HFFc6 (cell line): ENCODE measurements at places on chromosomes 6 and 20.
A peak's percentile ranks its signal among the peaks of the same experiment; 100 is the strongest.

DNA sequence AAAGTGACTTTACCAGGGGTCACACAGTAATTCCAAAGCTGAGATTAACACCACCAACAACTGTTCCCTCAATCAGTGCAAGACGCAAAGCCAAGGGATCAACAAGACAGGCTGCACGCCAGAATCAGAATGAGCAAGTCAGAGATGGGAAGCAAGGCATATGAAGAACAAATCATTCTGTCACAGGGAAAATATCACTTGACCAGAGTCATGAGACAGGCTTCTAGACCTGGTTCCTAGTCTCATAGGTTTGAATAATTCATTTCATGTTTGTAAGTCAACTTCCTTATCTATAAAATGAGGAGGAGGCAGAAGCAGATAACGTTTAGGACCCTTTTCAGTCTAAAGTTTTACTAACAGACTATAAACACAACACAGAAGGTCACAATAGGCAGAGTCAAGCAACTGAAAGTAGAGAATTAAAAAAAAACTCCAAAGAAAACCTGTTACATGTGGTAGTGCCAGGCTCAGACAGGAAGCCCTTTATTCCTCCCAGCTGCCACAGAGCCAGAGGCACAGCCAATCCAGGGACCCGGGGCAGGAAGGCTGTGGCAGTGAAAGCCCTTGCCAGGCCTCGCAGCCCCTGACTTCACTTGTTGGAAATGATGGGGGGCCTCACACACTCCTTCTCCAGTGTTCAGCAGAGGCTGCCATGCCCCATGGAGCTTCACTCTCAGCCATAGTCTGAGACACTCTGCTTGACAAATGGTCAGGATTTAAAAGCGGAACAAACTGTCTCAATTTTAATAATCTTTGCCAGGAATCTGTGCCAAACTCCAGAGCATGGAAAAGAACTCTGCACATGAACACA is 29.2 kb upstream of the DST start:
- DNase-seq = no peak

- DNase-seq = no peak
Observed at GRCh38 chr6:50862176-50862575, 43.5 kb downstream of the TFAP2B start.

DNA sequence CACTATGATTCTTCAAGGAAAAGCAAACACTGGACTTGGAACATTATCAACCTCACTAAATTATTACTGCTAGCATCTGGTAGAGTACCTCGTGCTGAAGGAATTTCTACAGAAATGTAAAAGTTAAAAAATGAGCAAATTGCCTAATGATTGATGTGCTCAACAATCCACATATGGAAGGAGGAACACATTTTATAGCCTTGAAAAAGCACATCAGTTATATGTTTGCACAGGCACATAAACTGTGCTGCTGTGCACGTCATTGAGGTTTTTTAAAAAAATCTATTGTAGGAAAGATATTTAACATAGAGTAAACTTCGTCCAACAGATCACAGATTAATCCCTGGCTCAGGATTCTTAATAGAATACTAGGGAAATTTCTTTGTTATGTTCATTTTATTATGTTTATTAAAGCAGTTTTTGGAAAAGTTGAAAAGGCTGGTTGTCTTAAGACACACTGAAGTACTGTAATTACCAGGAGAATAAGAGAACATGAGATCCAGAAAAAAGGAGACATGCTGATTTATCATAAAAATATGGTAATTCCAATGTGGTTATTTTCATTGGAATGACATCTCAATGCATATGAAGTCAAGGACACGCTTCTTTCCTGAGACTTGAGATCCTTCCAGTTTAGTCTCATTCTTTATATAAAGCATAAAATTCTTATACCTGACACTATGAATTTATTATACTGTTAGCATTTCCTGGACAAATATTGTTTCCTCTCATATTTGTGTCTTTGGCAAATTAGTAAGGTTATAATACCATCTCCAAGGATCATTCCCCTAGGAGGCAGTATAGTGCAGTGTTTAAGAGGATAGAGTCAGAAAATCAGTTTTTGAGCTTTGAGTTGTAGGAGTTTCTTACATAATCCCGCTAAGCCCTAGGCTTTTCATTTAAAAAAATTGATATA is 511.1 kb downstream of the TENT5A start:
- peak; percentile 63 for DNase-seq

DNA sequence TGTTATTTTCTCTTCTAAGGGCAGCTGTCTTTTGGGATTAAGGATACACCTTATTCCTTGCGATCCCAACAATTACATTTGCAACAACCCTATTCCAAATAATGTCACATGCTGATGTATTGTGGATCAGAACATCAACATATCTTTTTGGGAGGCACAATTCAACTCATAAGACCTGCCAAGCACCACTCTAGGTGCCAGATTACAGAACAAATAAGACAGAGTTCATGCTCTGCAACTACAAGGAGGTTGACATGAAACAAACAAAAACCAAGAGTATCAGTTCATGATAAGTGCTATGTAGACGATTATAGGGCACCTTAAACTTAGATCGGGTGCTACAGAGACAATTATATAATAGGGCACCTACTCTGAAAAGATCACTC is 203.2 kb upstream of the SGK1 start:
- no peak for DNase-seq

DNA sequence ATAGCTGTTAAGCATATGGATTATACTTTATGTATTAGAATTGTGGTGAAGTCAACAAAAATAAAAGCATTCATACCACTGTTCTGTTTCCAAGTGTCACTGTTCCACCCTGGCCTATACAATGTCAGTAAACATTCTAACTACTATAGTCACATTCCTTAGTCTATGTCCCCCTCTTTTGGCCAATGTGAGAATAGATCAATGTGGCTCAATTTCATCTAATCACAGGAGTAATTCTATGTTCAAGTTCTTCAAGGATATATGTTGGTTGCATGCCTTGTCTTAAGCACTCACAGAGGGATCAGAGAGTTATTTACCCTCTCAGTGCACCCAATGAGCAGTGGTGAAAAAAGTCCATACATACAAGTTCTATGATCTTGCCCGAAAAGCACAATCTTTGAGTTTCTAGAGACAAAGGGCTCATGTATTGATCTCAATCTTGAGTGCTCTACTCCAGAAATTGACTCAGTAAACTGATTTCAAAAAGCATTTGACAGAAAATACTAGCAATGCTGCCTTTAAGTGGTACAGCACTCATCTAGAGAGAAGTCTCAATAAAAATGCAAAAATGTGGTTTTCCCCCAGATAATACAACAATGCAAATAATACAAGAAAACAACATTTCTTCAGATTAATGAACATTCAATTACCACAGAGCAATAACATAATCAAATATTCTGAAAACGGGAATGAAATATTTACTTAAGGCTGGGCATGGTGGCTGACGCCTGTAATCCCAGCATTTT is 16.5 kb downstream of the SMLR1 start:
- peak; percentile 54 for DNase-seq

GRCh38 chr6:2771079-2771478 is 5.9 kb downstream of the WRNIP1 start:
- DNase-seq = no peak

DNA sequence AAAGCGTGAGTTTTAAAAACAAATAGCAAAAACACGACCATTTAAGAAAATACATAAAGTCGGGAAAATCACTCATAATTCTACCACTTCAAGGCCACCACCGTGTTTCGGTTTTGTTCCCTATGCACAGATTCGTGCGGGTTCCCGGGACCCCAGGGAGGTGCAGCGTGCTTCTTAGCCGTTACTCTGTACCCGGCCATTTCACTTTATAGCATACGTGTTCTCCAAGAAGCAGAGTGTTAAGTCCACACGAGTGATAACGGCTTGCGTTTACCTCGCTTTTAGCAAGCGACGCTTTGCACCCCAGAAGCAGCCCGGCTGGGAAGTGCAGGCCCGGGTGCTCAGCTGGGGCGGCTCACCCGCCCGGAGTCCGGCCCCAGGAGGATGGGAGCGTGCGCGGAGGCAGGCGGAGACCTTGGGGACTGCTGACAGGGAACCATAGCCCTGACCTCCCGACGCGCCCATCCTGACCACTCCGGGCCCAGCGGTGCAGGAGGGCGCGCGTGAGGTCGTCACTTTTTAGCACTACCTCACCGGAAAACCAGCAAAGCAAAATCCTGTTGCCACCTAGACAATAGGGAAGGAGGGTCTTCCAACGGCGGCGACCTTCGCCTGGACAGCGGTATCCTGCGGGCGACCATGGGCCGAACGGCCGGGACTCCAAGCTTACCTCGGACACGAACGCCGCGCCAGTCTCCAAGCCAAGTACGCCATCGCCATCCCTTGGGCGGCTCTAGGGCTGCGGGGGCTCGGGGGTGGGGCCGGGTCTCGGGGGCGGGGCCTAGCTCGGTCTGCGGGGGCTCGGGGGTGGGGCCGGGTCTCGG is at the start of gene ECI2:
Gene ECI2, minus strand, starts transcription at position 735 of the 824 bp plus-strand sequence. Its CDS starts 15 bp downstream, at position 720.
- DNase-seq = peak; percentile 48

GRCh38 chr20:62444286-62444685 is 16.9 kb upstream of the RBBP8NL start:
- no peak for DNase-seq

DNA sequence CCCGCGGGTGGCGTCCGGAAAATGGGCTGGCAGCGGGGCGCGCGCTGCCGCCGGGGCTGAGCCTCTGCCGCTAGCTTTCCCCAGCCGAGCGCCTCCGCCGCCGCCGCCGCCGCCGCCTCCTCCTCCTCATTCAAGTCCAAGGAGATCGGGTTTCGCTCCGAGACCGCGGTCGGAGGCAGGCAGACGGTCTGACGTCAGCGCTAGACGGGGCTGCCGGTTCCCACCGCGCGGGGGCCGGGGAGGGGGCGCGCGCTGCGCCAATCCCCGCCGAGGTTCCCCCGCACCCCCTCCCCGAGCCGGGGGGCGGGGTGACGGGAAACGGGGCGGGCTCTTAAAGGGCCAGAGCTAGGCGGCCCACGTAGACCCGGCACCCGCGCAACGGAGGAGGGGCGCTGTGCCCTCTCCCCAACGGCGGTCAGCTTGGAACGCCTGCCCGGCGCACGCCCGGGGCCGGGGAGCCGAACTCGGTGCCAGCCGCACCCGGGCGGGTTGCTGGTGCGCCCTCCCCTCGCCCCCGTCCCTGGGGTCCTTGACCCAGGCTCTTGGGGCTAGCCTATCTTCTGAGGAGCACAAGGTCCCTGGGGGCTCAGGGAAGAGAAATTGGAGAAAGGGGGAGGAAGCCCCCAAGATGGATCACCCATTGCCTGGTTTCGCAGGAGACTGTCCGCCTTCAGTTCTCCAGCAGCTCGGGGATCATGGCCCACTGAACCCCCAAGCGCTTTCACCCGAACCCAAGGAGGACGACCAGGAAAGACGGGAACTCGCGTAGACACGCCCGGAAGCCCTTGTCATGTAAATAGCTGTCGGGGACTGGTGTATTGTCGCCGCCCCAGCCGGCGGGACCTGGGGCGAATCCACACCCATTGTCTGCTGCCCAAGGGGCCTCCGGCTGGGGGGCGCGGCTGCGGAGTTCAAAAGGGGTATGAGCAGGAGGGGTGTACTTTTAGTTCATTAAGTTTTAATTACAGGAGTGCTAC is at the start of gene PMEPA1:
Gene PMEPA1, minus strand, starts transcription at position 193 of the 977 bp plus-strand sequence. CDS start 433 bp downstream, outside the sequence.
- peak; percentile 90 for DNase-seq

DNA sequence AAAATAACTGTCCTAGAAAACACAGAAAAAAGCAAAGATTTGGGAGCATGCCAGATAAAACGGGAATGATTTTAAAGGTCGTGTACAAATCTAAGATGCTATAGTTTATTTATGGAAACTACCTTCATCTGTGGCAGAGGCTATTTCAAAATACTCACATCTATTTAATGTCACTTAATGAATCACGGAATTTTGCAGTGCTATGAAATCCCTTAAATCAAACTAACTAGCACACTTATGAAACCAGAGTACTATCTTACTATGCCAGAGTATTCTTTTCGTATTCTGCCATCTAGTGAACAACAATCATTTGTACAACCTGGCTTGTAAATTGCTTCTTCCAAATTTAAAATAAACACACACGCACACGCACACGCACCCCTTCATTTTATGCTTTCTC is 77.9 kb upstream of the BMP5 start:
- peak; percentile 43 for DNase-seq

GRCh38 chr6:108564178-108564577 is 3.5 kb downstream of the FOXO3 start:
- DNase-seq = peak; percentile 98

GRCh38 chr6:122736163-122736562 is 43.4 kb upstream of the FABP7 start:
- no peak for DNase-seq

GRCh38 chr20:1467082-1467354 is 369 bp upstream of the NSFL1C start:
- DNase-seq = no peak

- no peak for DNase-seq
Observed at GRCh38 chr20:53981752-53982437, 88.5 kb downstream of the BCAS1 start.

DNA sequence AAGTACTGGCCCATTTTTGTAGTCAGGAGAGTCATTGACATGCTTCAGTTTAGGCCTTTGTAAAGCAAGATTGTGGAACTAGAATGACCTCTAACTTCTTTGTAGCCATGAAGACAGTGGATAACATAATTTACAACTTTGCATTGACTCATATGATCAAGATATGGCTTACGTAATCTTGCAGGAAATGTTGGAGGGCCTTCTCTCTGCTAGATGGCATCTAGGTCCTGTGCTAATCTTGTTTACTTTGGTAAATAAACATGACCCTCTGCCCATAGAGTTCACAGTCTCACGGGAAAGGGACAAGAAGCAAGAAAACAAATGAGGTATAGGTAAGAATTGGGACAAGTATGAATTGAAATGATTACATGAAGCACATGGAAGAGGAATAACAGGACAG is 355.2 kb upstream of the ARID1B start:
- no peak for DNase-seq

- DNase-seq = no peak
Observed at GRCh38 chr6:75848274-75848673, 99.2 kb downstream of the MYO6 start.

DNA sequence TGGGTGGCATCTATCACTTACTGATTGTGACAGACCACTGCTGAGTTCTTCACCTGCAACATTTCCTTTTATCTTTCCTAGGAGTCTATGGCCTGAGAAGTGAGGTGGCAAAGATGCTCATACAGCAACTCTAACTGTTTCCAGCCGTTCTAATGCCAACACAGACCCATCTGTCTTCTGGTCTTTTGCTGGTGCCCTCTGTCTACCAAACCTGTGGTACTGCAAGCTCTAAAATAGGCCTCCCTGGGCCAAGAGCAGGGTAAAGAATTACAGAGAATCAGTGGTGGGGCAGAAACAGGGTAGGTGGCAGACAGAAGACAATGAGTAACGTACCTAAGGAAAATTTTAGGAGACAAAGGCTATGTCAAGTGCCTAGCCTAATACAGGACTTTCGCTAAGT is 611.0 kb upstream of the FLRT3 start:
- DNase-seq = no peak

GRCh38 chr6:6920114-6920986 is 187.4 kb upstream of the RREB1 start:
- DNase-seq = no peak

GRCh38 chr6:150622941-150623874 is 23.5 kb downstream of the PLEKHG1 start:
- DNase-seq = no peak

GRCh38 chr6:158175111-158175510 is 7.0 kb downstream of the GTF2H5 start:
- DNase-seq = no peak
